NCI-H226 (cell line): ENCODE measurements at places on chromosomes 7 and 10.
A peak's percentile ranks its signal among the peaks of the same experiment; 100 is the strongest.

GRCh38 chr10:69629519-69629896 is 539 bp upstream of the FAM241B start:
- DNase-seq = no peak

GRCh38 chr10:61643316-61643751 is 19.4 kb upstream of the CABCOCO1 start:
- DNase-seq = peak; percentile 78

- DNase-seq = no peak
Measured at GRCh38 chr7:50142425-50143017, 49.5 kb upstream of the ZPBP start.

GRCh38 chr10:125999694-126000093 is 103.3 kb downstream of the FANK1 start:
- DNase-seq = no peak

DNA sequence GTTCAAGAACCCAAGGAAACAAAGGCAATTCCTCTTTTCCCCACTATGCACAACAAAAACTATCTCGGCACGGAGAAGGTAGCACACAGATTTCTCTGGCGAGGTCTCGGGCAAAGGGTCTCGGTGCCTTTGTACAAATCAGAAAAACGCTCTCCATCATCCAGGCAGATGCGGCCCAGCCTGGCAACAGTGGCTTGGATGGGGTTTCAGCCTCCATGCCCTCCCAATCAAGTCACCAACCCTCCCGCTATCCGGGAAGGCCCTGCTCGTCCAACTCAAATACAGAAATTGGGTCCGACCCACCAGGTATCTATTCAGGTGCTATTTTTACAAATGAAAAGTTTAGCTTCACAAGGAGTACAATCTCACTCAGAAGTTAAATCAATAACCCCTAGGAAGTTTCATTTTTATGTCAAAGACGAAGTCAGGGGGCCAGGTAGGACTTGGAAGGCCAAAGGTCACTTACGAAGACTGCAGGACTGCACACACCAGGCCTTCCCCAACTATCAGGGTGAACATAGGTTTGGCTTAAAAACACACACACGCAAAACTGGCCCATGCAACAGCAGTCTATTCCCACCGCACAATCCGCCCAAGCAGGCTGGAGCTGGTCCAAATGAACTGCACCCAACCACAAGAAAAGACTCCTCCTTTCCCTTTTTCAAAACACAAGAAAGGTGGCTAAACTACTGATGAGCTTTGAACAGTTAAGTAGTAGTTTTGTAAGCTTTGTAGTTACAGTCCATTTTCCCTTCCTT is 43.0 kb downstream of the GNA12 start:
- DNase-seq = peak; percentile 54
